ENCODE measurements at places on chromosomes 4 and X.

DNA sequence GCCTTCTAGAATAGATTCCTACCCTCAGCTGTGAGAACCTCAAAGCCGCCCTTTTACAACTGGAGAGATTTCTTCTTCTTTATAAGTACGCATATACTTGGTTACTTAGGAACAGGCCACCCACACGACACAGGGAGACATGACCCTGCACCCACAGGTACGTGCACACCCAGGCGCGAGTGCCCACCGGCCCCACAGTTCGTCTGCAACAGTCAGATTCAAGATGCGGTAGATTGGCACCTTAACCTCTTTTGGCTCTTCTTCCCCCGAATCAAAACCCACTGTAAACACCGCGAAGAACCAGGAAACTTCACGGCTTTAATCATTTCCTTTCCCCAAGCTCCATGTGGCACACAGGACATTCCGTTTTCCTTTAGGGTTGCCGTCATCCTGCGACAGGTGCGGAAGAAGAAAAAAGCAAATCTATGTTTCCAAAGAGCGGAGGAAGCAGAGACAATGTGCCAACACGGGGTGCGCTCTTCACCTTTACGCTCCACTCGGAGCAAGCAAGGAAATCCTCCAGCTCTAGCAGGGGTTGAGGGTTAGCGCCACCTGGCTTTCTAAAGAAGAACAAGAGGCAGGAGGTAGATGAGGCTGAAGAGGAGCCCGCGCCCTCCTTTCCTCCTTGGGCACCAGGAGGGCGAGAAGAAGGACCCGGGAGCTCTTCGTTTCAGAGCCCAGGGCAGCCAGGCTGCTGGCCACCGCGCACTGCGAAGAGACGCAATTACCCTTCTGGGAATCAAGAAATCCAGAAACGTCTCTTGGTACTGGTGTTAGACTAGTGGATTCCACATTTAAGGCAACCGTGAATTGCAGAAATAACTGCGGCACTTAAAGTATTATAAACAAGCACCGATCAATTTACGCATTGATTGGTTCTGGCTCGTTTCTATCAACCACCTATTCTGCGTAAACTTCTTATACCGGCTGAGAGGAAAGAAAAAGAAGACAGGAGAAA lies 35.7 kb downstream of the HAND2 start:
- peak; percentile 60 for DNase-seq

- no peak for DNase-seq
These were observed 47.3 kb upstream of the GAB1 start for GRCh38 chr4:143289370-143289769.

DNA sequence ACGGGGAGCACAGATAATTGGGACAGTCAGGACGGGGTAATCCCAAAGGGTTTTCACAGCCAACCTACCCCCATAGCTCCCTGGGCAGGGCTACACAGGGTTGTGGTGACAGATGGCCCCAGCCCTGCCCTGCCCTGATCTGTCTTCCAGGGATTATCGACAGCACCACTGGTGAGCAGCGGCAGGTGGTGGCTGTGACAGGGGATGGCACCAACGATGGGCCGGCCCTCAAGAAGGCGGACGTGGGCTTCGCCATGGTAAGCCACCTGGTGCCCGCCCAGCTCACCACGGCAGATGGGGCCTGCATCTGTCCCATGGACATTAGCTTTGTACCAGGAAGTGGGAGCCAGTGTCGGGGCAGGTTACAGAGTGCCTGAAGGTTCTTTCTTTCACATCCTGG lies 39.3 kb downstream of the ATP2B3 start:
- DNase-seq: no peak

DNA sequence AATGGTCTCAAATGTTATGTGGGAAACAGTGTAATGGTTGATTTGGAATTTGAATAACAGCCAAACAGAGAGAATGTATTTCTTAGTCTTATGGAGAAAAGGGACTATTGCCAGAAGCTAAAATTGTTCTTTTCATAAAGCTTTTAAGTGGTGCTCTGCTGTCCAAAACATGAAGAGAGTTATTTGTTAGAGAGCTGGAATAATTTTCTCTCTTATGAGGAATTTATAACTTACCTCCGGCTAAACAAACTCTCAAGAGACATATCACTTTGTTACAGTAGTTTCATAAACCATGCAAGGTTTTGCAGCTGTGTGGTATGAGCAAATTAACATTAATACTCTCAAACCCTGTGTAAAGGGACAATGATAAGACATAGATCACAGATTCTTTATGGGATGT lies 28.6 kb downstream of the SULT1B1 start:
- DNase-seq: no peak

GRCh38 chr4:155693015-155693663 lies 26.5 kb downstream of the GUCY1A1 start:
- DNase-seq: no peak

- DNase-seq: no peak
These were observed 60.4 kb upstream of the TAF9B start for GRCh38 chrX:78199851-78200250.

GRCh38 chr4:188008377-188008776 lies 12.8 kb downstream of the ZFP42 start:
- no peak for DNase-seq

- no peak for DNase-seq
These were observed 77.8 kb downstream of the CLDN22 start for GRCh38 chr4:183242291-183242690.

DNA sequence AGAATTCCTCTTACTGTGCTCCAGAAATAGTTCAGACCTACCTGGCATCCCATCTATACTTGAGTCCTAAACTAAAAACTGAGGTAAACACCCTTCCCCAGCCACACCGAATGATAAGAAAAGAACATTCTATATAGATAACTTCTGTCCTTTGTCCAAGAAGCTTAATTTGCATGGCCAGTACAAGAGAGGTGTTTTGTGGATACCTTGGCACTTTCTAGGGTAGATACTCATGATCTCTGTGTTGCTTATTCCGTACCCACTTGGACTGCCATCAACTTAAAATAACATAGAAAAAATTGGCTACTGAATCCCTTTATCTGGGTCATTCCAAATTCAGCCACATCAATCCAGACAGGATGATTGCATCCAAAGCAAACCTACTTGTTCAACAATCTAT lies 1050.4 kb downstream of the STIM2 start:
- no peak for DNase-seq

GRCh38 chr4:48706736-48707135 lies 73.3 kb downstream of the FRYL start:
- no peak for DNase-seq

- DNase-seq: peak; percentile 83
These were observed 22.5 kb downstream of the MED28 start for GRCh38 chr4:17636696-17637622.

GRCh38 chr4:108370291-108371141 lies 201.8 kb upstream of the LEF1 start:
- DNase-seq: no peak

- no peak for DNase-seq
These were observed 127.0 kb downstream of the ZNF330 start for GRCh38 chr4:141347684-141348083.

GRCh38 chrX:69076088-69076487 lies 89.2 kb downstream of the PJA1 start:
- DNase-seq: no peak

- no peak for DNase-seq
These were observed 119.2 kb downstream of the CORIN start for GRCh38 chr4:47718696-47719095.

- DNase-seq: no peak
These were observed 17.5 kb downstream of the STX18 start for GRCh38 chr4:4524364-4524763.

GRCh38 chrX:1231850-1232465 lies 19.5 kb upstream of the CRLF2 start:
- no peak for DNase-seq
